ENCODE measurements at places on chromosomes 2 and 18. TPM values are rescaled to one million over a fixed set of nuclear protein-coding genes. Genes with fewer than 3 reads are reported as not detected.

DNA sequence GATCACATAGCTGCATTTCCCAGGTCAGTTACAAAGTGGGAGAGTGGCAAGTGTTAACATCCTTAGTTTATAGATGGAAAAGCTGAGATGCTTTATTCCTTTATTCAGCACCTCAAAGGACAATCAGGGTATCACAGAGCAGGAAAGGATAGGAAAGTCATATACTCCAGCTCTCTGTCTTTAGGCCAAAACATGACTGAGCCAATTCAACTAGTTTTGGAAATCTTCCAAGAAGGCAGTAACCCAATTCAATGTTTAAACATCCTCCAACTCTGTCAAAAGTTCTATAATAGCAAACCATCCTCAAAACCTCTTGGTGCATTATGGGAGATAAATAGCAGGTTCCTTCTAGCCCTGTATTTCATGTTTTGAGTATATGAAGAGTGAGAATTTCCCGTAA lies 25.2 kb downstream of the CASP8 start:
- no peak for DNase-seq

GRCh38 chr2:38598991-38599295 lies 3.8 kb downstream of the HNRNPLL start:
- no peak for DNase-seq

- no peak for DNase-seq
Observed at GRCh38 chr2:170396799-170397459, 219.0 kb downstream of the MYO3B start.

The ITGA4 gene
- total RNA-seq = 10.5 TPM

The COL4A3 gene
- total RNA-seq = 0.76 TPM

GRCh38 chr2:241363426-241363825 lies 7.3 kb downstream of the FARP2 start:
- no peak for DNase-seq

GRCh38 chr2:5394223-5394622 lies 298.0 kb upstream of the SOX11 start:
- no peak for DNase-seq

GRCh38 chr2:160362541-160362940 lies 131.1 kb downstream of the RBMS1 start:
- DNase-seq = no peak

- DNase-seq = peak; percentile 86
Observed at GRCh38 chr2:231614559-231615057, 21.9 kb downstream of the TEX44 start.

The FOXD4L1 gene
- total RNA-seq = not detected

The XDH gene
- total RNA-seq = not detected

- DNase-seq = no peak
Observed at GRCh38 chr2:162211732-162212131, 31.5 kb downstream of the FAP start.

DNA sequence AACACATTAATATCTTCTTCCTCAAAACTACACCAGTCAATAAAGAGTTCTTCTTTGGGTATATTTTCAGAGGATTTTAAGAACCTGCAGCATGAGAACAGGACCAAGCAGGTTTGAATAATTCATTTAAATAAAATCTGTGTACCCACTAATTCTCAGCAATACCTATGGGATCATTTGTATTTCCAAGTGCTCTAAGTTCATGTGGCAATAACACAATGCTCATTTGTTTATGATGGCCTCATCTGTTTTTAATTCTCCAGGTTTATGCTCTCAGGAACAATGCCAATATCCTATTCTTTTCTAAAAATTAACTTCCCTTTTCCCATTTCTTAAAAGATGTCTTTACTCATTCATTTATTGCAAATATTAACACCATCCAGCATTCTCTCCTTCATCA lies 264.7 kb downstream of the METTL4 start:
- DNase-seq = no peak

GRCh38 chr18:45039376-45039775 lies 358.7 kb downstream of the SETBP1 start:
- DNase-seq = no peak

The STPG4 gene
- total RNA-seq = 0.52 TPM

DNA sequence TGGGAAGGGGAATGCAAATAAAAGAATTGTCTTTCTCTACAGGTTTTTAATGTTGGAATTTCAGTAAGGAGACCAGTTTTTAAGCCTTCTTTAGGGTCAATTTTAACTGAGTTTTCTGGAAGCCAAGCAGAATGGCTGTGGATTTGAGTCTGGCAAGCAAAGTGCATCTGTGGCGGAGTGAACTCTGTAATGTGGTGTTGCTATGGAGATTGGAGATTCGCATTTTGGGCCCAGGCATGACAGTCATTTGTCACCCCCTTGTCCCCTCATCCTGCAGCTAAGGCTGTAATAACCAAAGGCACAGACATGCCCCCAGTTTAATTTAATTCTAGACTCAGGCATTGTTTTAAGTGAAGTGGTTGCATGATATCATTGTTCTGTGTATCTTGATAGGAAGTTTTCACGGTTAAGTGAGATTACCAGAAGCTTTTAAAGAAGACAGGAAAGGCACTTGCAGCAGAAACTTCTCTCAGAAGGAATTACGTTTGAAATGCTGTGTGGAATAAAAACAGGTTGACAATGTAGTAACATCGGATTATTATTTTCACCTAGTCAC lies 30.6 kb downstream of the ARMC9 start:
- DNase-seq = no peak

GRCh38 chr2:33521791-33522281 lies 45.4 kb downstream of the RASGRP3 start:
- no peak for DNase-seq

GRCh38 chr2:177398791-177399190 lies 6.2 kb downstream of the AGPS start:
- DNase-seq = no peak

The IL1RN gene
- 3.0 TPM for total RNA-seq

- DNase-seq = no peak
Observed at GRCh38 chr2:169803480-169803879, 4.8 kb downstream of the SSB start.

The ATIC gene
- total RNA-seq = 52.2 TPM

DNA sequence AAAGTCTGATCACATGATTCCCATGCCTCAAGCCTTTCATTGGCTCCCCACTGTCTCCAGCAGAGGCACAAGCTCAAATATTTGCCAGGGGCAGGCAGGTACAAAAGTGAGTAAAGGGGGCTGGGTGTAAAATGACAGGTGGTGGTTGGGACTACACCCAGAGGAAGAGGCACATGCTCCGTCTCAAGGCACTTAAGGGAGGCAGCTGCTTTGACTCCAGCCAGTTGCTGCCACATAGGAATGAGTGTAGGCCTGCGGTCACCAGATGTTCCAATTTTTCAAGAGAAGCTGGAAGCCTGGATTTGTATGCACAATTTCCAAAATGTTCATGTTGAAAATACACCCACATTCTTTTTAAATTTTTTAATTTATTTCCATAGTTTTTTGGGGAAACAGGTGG lies 164.4 kb downstream of the UPP2 start:
- no peak for DNase-seq

The PCARE gene
- total RNA-seq = not detected

The GKN1 gene
- total RNA-seq = not detected

GRCh38 chr2:109611467-109612095 lies 2.2 kb downstream of the SEPTIN10 start:
- no peak for DNase-seq

The GCG gene
- total RNA-seq = not detected

DNA sequence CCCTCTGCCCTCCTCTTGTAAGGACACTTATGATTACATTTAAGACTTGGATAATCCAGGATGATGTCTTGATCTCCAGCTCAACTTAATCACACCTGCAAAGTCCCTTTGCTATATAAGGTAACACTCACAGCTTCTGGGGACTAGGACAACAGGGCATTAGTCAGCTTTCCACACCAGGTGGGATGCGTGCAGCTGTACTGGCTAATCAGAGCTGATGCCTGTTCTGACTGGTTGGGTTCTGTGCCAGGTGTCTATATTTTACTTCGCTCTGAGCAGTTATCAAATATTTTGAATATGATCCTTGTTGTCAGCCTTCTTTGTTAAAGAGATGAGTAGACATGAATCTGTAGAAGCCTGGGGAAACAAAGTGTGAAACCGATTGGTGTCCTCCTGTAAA lies 115.5 kb upstream of the ATP8B1 start:
- DNase-seq = no peak

DNA sequence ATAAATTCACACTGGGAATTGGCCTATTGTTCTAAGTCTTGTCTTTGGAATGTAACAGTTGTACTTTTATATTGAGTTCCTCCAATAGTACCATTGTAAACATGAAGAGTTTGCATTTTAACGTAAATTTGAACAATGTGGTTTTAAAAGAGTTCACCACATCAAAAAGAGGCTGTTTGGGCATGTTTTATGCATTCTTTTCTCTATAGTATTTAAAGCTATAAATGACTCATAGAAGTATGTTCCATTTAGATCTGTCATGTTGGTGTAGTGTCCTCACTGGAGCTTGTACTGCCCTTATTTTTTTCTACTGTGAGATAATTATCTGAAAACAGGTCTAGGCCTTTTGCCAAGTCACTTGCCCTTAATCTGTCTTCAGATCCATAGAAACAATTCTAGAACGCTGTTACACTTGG lies 141.9 kb downstream of the RHBDD1 start:
- no peak for DNase-seq

- DNase-seq = peak; percentile 30
Observed at GRCh38 chr2:29240601-29241000, 125.4 kb downstream of the CLIP4 start.

- no peak for DNase-seq
Observed at GRCh38 chr2:193463011-193463410, 1268.3 kb upstream of the TMEFF2 start.

GRCh38 chr2:60984720-60985119 lies 32.8 kb upstream of the PEX13 start:
- DNase-seq = no peak

- DNase-seq = no peak
Observed at GRCh38 chr18:70335892-70336726, 47.3 kb downstream of the SOCS6 start.

All from posterior vena cava (tissue), 2 donors.